ENCODE measurements at places on chromosomes 12 and 14.

- no peak overlapping the region for H3K27ac ChIP-seq
- H3K4me3 ChIP-seq = no peak overlapping the region
- no peaks in the 10 kb centered on the region for H3K4me1 ChIP-seq
- DNase-seq = no peak
These were observed 8.5 kb upstream of the BCL7A start for GRCh38 chr12:122013136-122013535.

DNA sequence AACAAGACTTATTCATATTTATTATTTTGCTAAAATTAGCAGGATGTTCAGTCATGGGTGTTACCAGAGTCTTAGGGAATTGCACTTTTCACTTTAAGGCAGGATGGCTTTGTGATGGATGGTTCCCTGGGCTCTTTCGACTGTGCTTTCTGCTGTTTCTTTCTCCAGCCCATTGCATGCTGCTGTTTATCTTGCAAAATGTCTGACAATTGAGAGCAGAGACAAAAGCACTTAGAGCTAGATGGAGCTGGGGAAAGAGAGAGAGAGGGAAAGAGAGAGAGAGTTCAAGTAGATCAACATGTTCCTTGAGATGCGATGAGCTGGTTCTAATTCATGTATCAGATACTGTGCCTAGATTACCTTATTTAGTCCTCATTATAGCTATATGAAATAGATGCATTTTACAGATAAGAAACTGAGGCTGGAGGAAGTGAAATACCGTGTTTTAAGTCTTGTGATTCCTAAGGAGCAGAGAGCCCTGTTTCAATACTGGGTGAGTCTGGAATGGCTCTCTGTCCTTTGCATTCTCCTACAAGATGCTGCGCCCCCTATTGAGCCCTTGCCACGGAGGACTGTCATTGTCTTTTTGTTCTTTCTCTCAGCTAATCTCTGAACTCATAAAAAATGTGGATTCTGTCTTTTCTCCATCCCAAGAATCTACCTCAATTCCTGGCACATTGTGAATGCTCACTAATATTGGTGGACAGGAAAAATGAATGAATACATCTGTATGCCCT is 227.9 kb downstream of the ALG10B start:
- H3K27ac ChIP-seq = no peak overlapping the region
- H3K4me3 ChIP-seq = no peak overlapping the region
- H3K27me3 ChIP-seq = no peaks in the 10 kb centered on the region
- no peaks in the 10 kb centered on the region for H3K36me3 ChIP-seq

DNA sequence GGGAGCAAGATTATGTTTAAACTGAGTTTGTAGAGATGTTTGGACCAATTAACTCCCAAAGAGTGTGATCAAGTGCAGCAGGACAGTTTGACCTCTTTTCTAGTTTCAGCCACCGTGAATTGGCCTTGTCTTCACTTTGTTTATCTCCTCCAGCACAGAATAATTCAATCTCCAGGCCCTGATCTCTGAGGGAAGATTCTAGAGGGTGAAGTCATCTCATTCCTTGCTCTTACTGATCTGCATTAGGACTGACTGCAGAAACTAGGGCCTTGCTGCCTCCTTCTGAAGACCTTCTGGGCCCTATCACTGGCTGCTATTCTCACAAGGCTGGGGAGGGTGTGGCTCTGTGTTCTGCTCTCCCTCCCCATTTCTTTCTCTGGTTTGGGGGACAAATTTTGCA is 29.4 kb downstream of the C12orf75 start:
- no peaks in the 10 kb centered on the region for H3K36me3 ChIP-seq
- DNase-seq = no peak
- 0 out of 2 replicates have a peak, but pooled peaks cover 11% of the 10 kb centered on the region for H3K27me3 ChIP-seq
- H3K27ac ChIP-seq = no peak overlapping the region

GRCh38 chr14:100446572-100446971 is 123.4 kb downstream of the SLC25A47 start:
- H3K36me3 ChIP-seq = no peaks in the 10 kb centered on the region
- H3K27me3 ChIP-seq = no peaks in the 10 kb centered on the region
- no peak for DNase-seq
- H3K27ac ChIP-seq = no peak overlapping the region
- H3K4me3 ChIP-seq = no peak overlapping the region
- no peaks in the 10 kb centered on the region for H3K4me1 ChIP-seq

DNA sequence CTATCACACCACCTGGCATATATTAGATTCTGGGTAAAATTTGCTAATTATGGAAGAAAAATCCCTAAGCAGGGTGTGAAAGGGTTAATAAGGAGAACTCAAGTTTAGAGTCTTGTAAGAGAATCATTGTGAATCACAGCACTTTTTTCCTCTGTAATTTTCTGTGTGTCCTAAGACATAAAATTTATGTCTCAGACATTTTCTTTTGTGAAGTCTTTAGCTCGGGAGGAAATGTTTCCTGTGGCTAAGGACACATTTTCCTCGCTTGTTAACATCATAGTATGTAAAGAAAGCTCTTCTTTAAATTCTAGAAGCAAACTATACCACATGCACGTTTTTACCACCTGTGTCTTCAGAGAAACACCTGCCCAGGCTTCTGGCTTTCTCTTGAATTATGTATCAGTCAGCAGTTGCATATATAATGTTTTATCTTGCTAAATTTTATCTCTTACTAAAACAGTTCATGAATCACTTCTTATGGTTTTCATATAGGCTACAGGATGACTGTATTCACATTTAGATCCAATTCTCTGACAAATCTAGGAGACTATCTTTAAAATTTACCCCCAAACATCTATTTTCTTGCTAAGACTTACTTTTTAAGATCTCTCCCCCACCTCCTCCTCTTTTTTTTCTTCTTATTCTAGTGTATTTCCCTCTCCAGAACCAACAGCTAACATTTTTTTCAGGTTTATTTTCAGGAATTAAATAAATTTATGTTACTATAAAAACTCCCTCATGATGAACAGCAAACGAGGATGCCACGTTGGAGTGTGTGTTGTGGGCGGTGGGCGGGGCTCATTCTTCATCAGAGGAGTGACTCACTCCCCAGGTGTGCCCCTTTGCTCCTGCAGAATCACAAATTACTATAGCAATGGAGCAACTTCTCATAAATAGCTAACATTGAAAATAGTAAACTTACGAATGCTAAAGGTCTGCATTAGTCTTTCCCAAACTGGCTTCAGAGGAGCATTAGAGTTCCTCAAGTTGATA is 11.6 kb upstream of the CSRP2 start:
- H3K4me3 ChIP-seq = no peak overlapping the region
- no peaks in the 10 kb centered on the region for H3K27me3 ChIP-seq
- no peak overlapping the region for H3K27ac ChIP-seq
- no peak for DNase-seq

DNA sequence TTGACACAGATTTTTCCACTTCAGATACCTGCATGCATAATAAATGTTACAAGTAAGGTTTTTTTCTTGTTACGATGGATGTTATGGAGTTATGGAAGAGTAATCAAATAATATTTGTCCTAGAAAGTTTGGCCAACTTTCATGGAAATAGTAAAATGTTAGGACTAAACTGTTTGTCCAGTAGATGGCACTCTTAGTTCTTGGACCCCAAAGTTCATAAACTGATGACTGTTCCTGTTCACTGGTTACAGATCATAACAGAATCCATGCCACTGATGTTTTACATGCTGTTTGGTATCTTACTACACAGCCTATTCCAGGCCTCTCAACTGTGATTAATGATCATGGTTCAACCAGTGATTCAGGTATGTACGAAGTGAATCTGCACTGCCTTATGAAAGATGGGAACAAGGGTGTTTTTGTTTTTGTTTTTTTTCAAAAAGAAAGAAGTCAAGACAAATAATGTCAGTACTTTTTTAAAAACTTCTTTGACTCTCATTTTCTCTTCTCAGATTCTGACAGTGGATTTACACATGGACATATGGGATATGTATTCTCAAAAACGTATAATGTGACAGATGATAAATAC is 48.8 kb upstream of the SLCO1C1 start:
- DNase-seq = no peak
- no peak overlapping the region for H3K4me3 ChIP-seq
- H3K27ac ChIP-seq = no peak overlapping the region
- H3K27me3 ChIP-seq = no peaks in the 10 kb centered on the region

DNA sequence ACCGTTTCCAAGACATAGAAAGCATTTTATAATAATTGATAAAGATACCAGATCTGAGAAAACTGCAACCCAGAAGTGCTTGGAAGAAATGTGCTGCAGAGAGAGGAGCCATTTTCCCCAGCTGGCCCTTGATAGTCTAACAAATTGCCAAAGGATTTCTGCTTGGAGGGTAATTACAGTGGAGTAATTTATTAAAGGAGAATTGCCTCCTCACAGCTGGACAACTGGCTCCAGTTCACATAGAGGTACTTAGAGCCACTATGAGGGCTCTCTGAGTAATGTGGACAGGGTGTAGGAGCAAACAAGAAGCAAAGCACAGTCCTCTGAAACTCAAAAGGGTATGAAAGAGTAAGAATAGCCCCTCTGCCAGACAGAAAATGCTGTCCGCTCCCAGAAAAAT is 335.6 kb downstream of the SYT1 start:
- H3K4me3 ChIP-seq = no peak overlapping the region
- H3K4me1 ChIP-seq = no peaks in the 10 kb centered on the region
- no peaks in the 10 kb centered on the region for H3K27me3 ChIP-seq
- no peak overlapping the region for H3K27ac ChIP-seq
- DNase-seq = no peak

- no peaks in the 10 kb centered on the region for H3K36me3 ChIP-seq
- 0 out of 2 replicates have a peak, but pooled peaks cover 5% of the 10 kb centered on the region for H3K27me3 ChIP-seq
- H3K27ac ChIP-seq = no peak overlapping the region
- H3K4me1 ChIP-seq = no peaks in the 10 kb centered on the region
- H3K4me3 ChIP-seq = no peak overlapping the region
- no peak for DNase-seq
These were observed 38.1 kb downstream of the KLRG1 start for GRCh38 chr12:9027161-9028059.

DNA sequence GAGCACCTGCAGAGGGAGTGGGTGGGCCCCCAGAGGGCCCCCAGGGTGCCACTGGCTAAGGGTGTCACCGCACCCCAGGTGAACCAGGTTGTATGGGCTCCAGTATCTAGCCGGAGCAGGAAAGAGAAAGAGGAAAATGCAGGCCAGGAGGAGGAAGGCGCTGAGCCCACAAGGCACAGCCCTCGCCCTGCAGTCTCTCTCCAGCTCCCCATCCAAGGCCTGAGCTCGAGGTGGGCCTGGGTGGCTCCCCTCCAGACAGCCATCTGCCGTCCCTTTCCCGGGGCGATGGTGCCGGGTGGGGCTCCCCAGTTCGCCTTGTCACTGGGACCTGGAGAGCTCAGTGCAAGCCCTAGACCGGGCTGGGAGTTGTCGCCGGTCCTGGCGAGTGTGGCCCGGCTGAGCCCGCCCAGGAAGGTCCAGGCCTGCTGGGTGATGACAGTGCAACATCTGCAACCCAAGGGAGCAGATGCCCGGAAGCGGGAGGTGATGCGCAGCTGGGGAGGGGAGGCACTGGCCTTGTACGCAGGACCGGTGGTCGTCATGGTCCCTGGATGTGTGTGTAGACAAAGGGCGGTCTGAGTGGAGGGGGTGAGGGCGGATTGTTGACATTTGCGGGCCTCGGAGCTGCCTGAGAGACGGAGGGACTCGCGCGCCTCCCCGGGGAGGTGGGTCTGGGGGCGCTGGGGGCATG is 716 bp downstream of the TMEM179 start:
- no peak overlapping the region for H3K4me3 ChIP-seq
- no peaks in the 10 kb centered on the region for H3K4me1 ChIP-seq
- no peaks in the 10 kb centered on the region for H3K36me3 ChIP-seq
- no peak for DNase-seq
- peaks cover 83% of the 10 kb centered on the region for H3K27me3 ChIP-seq

DNA sequence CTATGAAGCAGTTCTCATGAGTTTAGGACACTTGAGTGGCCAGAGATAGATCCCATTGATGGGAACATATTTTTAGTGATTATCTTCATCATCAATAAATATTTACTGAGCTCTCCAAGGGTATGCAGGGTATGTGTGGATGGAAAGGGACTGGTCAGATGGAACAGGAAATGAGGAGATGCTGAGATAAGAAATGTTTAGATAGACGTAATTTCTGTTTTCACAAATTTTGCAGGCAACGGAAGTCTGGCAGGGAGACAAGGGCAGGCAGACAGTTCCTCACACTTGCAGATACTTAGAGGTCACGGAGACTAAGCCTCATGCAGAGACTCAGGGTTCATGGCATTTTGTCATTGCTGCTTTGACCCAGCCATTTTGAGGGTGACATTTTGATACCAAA is 24.3 kb downstream of the BCL2L14 start:
- no peak overlapping the region for H3K27ac ChIP-seq
- H3K27me3 ChIP-seq = no peaks in the 10 kb centered on the region
- no peak overlapping the region for H3K4me3 ChIP-seq
- H3K36me3 ChIP-seq = no peaks in the 10 kb centered on the region

DNA sequence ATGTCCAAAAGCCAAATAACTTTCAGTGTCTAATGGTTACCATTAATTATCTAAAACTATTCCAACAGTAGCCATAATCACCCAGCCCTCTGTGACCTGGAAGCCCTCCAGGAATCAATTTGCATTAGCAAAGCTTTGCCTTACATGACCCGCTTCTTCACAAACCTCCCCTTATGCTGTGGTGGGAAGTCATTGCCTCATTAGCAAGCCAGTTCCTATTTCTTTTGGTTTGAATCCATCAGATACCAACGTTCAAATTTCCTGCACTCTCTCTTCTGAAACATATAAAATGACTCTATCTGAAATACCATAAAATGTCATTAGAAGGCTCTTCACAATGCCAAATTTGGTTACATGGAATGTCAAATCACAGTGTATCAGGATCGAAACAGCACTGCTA is 268.3 kb upstream of the PRKD1 start:
- no peak for DNase-seq
- no peaks in the 10 kb centered on the region for H3K27me3 ChIP-seq
- no peak overlapping the region for H3K27ac ChIP-seq
- H3K4me3 ChIP-seq = no peak overlapping the region

GRCh38 chr14:90658541-90658967 is 157.7 kb downstream of the TTC7B start:
- no peak overlapping the region for H3K4me3 ChIP-seq
- no peaks in the 10 kb centered on the region for H3K27me3 ChIP-seq
- H3K36me3 ChIP-seq = no peaks in the 10 kb centered on the region

DNA sequence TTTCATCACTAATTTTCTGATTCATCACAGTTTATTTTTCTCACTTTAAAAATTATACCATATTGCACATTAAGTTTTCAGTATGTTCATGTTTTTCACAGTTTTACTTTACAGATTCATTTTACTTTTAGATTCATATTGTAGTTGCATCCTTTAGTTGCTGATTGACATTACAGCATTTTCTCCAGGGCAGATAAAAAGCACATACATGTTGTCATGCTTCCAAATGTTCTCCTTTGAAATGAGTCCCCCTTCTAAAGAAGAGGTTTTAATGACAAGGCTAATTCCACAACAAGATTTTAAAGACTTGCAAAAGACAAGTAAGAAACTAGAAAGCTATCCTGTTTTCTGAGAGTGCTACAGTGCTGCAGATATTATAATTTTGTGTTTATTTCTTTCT is 72.1 kb upstream of the RASSF8 start:
- no peak for DNase-seq
- no peak overlapping the region for H3K4me3 ChIP-seq
- H3K36me3 ChIP-seq = no peaks in the 10 kb centered on the region
- no peak overlapping the region for H3K27ac ChIP-seq

GRCh38 chr12:9133216-9133916 is 17.6 kb upstream of the A2M start:
- no peaks in the 10 kb centered on the region for H3K36me3 ChIP-seq
- H3K4me3 ChIP-seq = no peak overlapping the region
- no peaks in the 10 kb centered on the region for H3K4me1 ChIP-seq
- DNase-seq = no peak

- no peak overlapping the region for H3K4me3 ChIP-seq
- H3K4me1 ChIP-seq = no peaks in the 10 kb centered on the region
- no peaks in the 10 kb centered on the region for H3K36me3 ChIP-seq
- H3K27me3 ChIP-seq = no peaks in the 10 kb centered on the region
- DNase-seq = no peak
These were observed 59.8 kb upstream of the KRR1 start for GRCh38 chr12:75571204-75571603.

All from PC-9 (cell line).